MCF 10A (cell line): ENCODE measurements at places on chromosomes 7 and 10.

DNA sequence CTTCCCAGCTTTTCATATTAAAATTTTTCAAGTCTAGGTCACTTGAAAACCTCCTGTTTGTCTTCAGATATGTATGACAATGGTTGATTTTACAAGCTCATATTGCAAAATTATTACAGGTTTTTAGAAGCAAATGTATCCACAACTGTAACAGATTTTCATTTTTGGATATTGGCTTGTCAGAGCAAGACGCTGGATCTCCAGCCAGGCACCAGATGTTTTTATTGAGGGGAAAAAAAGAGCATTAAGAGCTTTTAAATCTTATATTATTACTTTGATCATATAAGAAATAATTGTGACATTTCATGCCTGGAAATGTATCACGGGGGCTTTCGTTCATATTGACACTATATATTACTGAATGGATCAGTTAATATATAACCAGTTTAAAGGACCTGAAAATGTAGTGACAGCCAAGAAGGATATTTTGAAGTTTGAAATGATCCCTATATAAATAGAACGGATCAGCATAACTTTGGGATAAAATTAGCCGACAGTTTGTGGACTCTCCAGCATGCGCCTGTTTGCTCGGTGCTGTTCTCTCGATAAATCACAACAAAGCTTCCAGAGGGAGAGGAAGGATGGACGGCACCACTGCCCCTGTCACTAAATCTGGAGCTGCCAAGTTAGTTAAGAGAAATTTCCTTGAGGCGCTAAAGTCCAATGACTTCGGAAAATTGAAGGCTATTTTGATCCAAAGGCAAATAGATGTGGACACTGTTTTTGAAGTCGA is at the start of gene ASB4:
Gene ASB4, plus strand, starts transcription at position 553 of the 733 bp plus-strand sequence. Its CDS starts 29 bp downstream, at position 582.
- no peak for DNase-seq

DNA sequence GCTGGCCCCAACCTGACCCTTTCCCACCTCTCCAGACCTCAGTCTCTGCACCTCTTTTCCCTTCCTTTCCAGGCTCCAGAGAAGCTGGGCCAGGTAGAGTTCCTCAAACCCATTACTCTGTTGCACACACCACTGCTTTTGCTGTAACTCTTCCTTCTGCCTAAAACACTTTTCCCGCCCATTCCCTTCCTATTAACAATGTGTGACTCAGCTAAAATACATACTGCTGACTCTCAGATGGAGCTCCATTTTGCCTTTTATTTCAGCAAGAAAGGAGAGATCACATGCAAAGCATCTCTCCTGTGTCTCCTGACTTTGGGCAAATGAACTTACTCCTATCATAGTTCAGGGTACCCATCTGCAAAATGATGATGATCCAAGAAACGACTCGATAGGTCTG is 201.0 kb downstream of the CALN1 start:
- DNase-seq: no peak

GRCh38 chr10:124544711-124545110 is 83.1 kb downstream of the LHPP start:
- no peak for DNase-seq

DNA sequence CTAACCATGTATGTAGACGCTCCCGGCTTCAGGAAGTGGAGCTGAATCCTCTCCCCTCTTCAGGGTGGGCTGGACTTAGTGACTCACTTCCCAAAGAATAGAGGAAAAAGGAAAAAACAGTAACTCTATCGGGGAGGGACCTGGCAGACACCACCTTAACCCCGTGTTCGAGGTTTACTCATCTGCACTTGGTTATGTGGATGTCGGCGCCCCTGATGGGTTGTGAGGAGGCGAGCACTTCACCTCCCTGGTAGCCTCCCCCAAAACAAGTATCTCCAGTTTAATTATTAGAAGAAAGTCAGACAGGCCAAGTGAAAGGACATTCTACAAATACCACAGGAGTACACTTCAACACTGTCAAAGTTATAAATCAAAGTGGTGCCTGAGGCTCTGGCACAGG is 559.7 kb downstream of the TCERG1L start:
- DNase-seq: no peak

- DNase-seq: no peak
These were observed 71.4 kb downstream of the INSIG1 start for GRCh38 chr7:155368894-155369600.

DNA sequence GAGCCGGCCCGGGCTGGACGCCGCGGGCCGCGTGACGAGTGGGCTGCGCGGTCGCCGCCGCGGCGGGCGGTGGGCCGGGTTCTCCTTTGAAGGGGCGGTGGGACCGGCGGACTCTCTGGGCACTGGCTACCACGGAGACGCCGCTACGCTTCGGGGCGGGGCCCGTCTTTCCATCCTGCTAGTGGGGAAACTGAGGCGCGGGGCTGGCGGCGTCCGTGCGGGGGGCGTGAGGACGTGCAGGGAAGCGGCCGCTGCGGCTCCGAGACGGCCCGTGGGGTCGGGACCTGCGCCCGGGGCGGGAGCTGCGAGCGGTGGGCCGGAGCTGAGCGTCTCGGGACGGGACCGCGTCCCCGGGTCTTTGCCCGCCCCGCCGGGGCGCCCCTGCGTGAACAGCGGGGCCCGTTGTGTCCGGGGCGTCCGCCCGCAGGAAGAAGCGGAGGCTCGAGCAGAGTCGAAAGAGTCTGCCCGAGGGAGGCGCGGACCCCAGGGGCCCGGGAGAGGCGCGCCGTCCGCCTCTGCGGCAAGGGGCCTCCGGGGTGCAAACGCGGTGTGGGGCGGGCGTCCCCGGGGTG is 548 bp upstream of the BNIP3 start:
- no peak for DNase-seq

DNA sequence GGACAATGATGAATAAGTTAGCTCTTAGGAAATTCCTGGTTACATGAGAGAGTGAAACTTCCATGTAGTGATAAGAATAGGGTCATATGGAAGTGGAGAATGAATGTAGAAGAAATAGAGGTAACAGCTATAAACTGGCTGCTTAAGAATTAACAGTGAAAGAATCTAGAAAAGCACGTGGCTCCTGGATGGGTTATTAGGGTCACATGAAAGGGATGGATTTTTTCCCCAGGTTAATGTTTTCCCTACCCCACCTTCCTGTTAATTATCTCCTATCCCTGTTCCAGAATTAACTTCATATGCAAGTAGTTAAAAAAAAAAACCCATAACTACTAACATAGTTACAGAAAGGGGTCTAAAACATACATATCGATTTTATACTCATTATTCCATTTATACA is 58.0 kb downstream of the ANKIB1 start:
- no peak for DNase-seq

GRCh38 chr10:52740913-52741675 is 31.5 kb downstream of the MBL2 start:
- peak; percentile 64 for DNase-seq

DNA sequence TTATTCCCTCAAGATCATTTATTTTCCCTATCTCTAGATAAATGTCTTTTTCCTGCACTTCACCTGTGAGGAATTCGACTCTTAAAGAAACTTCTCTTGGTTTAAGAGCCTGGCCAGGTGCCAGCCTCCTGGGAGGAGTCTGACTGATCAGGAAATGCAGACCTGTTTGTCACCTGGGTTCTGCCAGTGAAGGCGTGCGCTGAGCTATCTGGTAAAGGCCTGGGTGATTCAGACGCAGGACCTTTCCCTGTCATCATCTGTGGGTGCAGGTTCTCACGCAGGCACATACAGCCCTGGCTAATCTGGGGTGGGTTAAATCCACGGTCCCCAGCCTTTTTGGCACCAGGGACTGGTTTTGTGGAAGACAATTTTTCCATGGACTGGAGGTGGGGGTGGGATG is 65.3 kb upstream of the AQP1 start:
- DNase-seq: peak; percentile 48

DNA sequence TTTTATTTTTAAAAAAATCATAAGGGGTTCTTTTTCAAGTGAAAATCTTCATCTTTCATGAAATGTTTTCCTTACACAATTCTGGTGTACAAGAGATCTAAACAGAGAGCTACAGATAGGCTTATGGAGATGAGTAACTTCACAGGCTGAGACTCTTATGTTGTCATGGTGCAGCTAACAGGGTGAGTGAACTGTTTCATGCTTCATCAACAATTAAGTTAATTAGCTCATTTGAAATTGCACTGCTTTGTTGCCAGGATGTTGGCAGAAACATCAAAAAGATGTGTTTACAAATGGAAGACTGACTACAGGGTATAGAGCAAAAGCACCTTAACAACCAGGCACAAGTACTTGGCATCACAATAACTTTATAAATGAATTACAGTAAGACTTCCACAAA is 230.8 kb downstream of the FOXP2 start:
- DNase-seq: no peak
